Activated CD4-positive, CD25-positive, alpha-beta regulatory T cell treated with anti-CD3 and anti-CD28 coated beads, Interleukin-2, amount 50 U/mL, for 72 hours (primary cell): ENCODE measurements at places on chromosomes 5 and 9.
A peak's percentile ranks its signal among the peaks of the same experiment; 100 is the strongest.

DNA sequence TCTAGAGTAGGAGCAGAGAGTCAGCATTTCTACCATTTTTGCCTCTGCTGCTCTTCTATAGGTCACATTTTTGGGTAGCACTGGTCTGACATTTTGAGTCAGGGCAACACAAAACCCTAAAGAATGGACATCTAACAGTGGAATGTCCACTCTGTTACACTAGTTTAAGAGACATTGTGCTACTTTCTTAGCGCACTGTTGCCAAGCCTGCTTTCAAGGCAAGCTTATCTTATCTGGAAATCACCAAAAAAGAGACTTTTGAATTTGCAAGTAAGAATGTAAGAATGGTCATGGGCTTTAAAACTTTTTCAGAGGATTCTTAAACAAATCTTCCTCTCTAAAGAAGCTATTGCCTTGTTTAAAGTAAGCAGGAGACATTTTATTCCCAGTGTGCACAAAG lies 73.0 kb upstream of the STARD4 start:
- DNase-seq, result no peak

- no peak for DNase-seq
Measured at GRCh38 chr9:121637713-121638220, 13.7 kb upstream of the DAB2IP start.

- no peak for DNase-seq
Measured at GRCh38 chr5:169913479-169913878, 66.8 kb downstream of the INSYN2B start.

GRCh38 chr9:112601636-112602035 lies 115.0 kb downstream of the KIAA1958 start:
- DNase-seq, result no peak

- no peak for DNase-seq
Measured at GRCh38 chr5:2008851-2009629, 126.3 kb upstream of the IRX4 start.

GRCh38 chr9:100473276-100474081 lies 530 bp downstream of the TMEFF1 start:
- DNase-seq, result peak; percentile 42

DNA sequence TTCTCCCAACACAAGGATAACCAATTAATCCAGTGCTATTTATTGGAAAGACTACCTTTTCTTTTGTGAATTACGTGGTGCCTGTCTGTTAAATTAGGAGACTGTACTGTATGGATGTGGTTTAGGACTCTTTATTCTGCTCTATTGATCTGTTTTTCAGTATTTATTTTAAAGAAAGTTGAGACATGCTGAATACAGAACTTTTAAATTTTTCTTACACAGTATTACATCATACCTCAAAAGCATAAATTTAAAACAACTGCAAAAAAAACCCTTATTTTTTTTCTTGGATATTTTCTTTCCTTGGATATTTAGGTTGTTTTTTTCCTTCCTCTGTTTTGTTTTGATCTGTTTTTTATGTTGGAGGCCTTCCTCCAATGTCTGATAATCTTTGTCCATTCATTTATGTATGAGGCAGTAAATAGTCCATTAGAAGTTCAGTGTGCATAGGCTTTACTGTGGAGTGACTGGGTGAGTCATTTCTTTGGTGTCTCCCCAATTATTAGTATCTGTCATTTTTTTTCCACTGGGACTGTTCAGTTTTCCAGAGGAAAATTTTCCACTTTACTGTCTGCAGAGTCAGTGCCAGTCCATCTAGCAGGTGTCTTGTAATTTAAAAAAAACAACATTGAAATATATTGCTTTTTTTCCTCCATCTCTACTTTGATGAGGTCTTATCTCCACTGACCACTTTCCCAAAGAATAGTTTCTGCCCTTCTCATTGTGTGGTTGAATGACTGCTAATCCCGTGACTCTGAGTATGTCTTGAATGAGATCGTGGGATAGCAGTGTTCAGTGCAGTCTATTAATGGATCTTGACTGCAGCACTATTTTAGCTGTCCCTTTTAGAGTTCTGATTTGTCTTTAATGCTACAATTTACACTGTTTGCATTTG lies 15.2 kb downstream of the CYSTM1 start:
- no peak for DNase-seq

DNA sequence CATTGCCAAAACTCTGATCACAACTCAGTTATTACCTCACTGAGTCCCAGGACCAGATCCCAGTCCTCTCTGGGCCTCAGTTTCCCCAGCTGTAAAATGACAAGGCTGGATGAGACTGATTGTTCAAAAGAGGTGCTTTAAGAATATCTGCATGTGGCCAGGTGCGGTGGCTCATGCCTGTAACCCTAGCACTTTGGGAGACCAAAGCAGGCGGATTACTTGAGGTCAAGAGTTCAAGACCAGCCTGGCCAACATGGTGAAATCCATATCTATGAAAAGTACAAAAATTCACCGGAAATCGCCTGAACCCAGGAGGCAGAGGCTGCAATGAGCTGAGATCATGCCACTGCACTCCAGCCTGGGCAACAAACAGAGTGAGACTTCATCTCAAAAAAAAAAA lies 8.3 kb downstream of the ATOX1 start:
- DNase-seq, result no peak

- no peak for DNase-seq
Measured at GRCh38 chr5:16570121-16570815, 46.5 kb downstream of the RETREG1 start.

DNA sequence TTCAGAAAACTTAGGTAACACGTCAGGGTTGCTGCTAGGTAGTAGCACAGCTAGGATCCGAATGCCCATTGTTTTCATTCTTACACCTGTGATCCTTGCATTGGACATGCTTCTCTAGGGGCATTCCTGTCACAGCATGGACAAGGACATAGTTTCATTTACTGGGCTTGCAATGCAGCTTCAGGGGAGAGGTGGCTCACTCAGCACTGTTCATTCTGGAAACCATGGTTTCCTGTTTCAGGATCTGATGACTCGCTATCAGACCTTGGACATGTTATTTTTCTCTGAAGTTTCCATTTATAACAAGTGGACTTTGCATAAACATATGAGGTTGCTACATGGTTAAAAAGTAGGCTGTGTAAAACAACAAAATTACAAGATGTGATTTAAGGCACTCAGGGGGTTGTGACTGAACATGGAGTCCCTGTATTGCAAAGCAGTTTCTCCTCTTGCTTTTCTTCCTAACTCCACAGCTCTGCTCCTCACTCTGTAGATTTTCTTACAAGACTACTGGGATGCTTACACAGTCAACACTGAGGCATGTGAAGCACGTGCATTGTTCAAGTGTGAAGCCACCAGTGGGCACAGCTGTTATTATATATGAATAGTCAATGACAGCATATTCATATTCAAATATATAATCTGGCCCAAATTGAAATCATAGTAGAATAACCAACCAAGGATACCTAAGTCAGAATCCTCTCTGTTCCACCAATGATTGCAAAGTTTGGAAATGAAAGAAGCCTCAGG lies 66.1 kb upstream of the STK32A start:
- DNase-seq, result no peak

GRCh38 chr9:116585896-116586295 lies 101.2 kb upstream of the TRIM32 start:
- no peak for DNase-seq

DNA sequence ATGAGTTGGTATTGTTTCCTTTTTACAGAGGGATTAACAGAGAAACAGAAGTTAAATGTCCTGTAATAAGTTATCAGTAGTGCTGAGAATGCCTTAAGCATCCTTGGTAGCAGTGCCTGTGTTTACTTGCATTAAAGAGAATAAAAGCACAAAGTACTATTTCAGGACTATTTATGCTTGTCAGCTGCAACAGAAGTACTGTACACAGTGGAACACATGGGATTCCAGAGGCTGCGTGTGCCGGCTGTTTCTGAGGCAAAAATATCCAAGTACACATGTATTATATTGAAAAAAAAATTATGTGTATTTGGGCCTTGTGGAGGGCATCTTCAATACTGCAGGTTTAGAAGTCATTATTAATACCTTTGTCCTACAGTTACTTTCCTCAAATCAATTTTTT lies 58.2 kb upstream of the ACTBL2 start:
- no peak for DNase-seq

DNA sequence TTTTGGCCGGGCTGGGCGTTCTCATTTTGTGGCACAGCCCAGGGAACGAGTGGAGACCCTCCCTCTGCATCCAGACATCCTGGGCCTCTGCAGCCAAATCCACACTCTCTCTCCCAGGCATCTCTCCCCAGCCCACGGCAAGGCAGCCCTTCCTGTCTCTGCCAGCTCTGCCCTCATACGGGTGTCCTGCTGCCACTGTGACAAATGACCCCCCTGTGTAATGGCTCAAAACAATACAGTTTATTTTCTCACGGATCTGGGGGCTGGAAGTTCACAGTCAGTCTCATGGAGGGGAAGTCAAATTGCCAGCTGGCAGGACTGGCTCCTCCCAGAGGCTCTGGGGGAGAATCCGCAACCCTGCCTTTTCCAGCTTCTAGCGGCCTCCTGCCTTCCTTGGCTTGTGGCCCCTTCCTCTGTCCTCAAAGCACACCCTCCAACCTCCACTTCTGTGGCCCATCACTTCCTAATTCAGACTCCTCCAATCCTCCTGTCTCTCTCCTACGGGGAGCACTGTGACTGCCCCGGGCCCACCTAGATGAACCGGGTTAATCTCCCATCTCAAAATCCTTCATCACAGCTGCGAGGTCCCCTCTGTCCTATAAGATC lies 70.2 kb upstream of the COL5A1 start:
- peak; percentile 16 for DNase-seq

DNA sequence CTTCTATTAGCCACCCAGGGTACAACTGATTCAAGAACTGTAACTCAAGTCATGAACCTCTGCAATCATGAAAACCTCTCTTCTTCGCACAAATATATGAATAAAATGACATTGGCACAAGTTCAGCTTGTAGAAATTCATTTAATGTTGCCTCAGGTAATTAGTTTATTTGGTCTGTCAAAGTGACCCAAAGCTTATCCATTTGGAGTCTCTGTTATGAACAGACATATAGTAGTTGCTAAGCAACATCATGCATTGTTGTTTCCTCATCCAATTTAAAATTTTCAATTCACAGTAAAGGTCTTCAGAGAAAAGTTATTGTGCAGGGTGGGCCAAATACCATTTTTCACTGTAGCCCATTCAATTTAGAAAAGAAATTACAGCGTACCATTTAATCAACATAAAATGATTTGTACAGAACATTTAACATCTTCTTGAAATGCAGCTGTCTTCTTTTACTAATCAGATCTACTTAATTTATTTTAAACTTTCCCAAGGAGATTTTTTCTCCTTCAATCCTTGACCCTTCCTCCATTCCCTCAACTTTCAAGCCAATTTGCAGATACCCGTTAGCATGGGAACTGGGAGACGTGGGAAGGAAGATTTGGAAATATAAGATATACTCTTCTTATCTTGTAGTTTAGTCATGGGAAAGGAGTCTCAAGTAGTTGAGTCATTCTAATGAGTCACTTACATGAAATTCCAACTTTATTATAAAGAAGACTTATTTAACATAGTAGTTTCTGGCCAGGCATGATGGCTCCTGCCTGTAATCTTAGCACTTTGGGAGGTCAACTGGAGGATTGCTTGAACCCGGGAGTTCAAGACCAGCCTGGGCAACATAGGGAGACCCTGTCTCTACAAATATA lies 231.3 kb downstream of the ATPSCKMT start:
- DNase-seq, result no peak

DNA sequence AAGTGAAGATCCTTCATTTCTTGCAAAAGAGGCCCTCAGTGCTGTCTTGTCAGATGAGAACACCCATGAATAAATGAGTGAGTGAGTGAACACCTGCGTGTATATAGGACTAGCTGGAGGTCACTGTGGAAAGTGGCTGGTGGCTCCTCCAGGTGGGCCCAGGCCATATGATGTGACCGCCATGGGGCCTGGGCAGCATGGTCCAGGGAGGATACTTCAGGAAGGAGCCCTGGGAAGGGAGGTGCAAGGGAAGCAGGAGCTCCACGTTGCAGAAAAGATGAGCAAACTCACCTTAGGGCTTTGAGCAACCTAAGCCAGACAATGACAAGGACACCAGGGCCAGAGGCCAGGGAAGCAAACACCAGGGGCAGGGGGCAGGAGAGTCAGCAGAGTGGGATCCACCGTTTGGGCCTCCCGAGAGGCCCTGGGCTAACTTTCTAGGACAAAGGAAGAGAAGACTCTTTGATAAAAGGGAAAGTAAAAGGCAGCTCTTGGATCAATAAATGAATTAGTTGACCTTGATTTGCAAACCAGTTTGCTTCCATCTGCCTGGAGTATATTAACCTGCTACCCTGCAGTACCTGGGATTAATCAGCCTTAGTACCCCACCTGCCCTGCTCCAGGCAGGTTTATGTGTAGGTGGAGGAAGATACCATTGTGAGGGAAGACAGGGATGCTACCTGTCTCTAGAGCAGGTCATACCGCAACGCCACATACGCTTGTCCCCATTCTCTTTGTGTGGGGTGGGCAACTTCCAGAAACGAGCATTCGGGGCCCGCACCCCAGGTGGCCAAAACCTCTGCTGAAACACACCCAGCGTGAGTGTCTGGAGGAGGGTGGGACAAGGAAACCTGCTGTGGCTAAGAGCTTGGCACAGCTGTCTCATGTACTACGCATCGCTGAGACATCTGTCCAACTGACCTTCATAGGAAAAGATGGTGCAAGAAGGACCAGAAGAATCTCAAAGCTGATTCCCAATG lies 51.4 kb upstream of the OLFM1 start:
- DNase-seq, result no peak

DNA sequence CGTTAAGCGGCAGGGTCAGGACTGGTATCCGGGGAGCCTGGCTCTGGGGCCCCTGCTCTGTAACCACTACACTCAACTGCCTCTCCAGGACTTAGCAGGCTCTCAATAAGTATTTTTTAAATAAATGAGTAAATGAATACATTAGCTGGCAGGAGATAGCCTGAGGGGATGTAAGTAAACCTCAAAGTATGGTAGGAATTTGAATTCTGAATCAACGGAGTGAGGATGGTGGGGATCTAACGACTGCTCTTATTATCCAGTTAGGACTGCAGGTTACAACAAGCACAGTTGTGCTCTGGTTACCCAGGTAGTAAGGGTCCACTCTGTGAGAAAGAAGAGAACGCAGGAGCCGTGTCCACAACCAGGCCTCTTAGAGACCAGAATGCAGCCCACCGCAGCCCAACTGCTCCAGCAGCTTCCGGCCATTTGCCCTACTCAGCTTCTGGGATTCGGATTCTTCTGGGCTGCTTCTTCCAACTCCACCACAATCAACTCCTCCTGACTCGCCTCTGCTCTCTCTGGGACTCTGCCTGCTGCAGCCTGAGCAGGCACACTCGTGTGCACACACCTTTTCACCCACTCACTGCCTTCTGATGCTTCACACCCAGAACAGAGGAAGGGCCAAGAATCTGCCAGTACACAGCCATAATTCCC lies 52.6 kb downstream of the MED27 start:
- DNase-seq, result no peak
